ENCODE measurements at places on chromosomes 1 and 21.

- DNase-seq, result no peak
Measured at GRCh38 chr1:156177919-156178654, 15.8 kb upstream of the SLC25A44 start.

GRCh38 chr1:6869545-6869944 is 84.3 kb downstream of the CAMTA1 start:
- no peak for DNase-seq

DNA sequence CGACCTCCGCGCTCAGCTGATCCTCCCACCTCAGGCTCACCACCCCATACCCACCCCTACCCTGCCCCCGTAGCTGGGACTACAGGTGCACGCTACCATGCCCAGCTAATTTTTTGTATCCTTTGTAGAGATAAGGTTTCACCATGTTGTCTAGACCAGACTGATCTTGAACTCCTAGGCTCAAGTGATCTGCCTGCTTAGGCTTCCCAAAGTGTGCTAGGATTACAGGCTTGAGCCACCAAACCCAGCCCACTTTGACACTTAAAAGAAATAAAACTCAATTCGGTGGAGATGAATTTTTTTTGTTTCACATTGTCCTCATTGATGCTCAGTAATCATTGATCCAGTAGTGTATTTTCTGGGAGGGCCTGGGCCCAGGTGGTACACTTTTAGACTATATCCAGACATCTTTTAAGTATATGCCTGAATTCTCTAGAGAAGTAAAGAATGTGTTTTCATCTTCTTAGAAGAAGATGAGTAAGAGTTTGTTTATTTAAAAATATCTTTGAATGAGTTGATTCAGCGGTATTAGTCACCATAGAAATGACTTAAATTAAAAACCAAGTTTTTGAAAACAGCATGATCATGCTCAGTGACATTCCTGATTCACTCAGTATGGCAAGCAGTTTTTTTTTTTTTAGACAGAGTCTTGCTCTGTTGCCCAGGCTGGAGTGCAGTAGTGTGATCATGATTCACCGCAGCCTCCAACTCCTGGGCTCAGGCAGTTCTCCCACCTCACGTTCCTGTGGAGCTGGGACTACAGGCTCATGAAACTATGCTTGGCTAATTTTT is 57.8 kb downstream of the EPB41 start:
- peak; percentile 93 for DNase-seq

DNA sequence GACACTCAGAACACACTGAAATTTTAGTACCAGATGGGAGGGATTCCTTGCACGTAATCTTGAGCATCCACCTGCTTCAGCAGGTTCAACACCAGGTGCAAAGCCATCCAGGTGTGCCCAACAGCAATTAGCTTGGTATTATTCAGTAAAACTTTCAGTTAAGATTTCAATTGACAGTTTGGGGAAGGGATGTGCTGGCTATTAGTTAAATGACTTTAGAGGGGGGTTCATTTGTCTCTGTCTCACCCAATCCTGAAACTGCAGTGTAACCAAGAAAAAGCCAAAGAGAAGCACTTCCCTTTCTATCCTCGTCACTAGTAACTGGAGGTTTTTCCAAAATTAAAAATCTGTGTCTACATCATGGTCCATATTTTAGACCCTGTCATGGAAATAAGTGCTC is 90.9 kb downstream of the PIK3R3 start:
- no peak for DNase-seq

DNA sequence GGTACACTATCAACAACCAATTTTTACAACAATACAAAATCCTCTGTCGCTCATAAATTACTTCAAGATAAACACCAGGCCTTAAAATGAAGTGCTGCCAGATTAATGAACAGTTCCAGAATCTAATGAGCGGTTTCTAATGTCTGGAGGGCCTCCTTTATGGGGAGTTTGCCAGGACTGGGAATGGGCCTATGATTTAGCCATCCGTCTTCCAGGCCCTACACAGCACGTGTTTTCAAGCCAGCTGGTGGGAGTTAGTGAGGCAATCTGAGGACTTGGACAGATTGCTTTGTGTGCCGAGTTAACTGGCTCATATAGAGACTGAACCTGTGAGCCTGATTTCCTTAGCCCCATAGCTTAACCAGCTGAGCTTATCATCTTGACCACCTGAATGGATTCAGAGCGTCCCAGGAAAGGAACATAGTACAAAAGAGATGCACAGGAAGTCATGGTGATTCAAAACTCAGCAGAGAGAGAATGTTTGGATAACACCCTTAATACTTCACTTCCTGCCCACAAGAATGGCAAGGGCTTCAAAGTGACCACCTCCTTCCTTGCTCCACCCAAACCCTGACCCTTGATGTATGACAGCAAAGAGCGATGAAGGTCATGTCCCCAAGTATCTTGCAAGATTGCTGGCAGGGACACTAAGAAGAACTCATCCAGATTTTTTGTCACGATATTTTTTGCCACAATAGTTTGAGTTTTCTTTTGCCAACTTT is 143.5 kb downstream of the SLC30A10 start:
- DNase-seq, result no peak

GRCh38 chr1:903721-904271 is 19.9 kb upstream of the SAMD11 start:
- DNase-seq, result no peak

GRCh38 chr1:79052829-79053449 is 46.4 kb upstream of the ADGRL4 start:
- DNase-seq, result no peak

DNA sequence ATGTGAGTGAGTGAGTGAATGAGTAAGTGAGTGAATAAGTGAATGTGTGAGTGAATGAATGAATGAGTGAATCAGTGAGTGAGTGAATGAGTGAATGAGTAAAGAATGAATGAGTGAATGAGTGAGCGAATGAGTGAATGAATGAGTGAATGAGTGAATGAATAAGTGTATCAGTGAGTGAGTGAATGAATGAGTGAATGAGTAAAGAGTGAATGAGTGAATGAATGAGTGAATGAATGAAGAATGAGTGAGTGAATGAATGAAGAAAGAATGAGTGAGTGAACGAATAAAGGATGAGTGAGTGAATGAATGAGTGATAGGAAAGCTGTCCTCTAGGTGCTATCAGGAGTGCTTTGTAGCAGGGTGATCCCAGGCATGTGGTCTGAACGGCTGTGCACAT is 35.7 kb downstream of the CFAP74 start:
- DNase-seq, result no peak

- DNase-seq, result peak; percentile 47
Measured at GRCh38 chr1:204426035-204426436, 14.4 kb upstream of the PPP1R15B start.

GRCh38 chr1:98129491-98129890 is 208.7 kb upstream of the DPYD start:
- no peak for DNase-seq

GRCh38 chr21:42794551-42794950 is 84.8 kb downstream of the WDR4 start:
- no peak for DNase-seq

DNA sequence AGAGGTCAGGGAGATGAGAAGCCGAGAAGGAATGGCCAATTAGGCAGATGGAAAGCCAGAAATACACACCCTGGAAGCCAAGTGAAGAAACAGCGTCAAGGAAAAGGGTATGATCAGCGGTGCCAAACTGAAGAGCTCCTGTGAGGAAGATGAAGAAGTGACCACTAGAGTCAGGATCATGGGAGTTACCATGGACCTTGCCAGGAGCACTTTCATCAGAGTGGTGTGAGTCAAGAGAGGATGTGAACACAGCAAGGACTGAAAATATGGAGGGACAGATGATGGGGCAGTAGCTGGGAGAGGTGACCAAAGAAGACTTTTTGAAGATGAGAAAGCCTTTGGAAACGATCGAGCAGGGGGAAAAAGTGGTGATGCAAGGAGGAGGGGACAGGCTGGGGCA is 50.4 kb downstream of the CD34 start:
- no peak for DNase-seq

DNA sequence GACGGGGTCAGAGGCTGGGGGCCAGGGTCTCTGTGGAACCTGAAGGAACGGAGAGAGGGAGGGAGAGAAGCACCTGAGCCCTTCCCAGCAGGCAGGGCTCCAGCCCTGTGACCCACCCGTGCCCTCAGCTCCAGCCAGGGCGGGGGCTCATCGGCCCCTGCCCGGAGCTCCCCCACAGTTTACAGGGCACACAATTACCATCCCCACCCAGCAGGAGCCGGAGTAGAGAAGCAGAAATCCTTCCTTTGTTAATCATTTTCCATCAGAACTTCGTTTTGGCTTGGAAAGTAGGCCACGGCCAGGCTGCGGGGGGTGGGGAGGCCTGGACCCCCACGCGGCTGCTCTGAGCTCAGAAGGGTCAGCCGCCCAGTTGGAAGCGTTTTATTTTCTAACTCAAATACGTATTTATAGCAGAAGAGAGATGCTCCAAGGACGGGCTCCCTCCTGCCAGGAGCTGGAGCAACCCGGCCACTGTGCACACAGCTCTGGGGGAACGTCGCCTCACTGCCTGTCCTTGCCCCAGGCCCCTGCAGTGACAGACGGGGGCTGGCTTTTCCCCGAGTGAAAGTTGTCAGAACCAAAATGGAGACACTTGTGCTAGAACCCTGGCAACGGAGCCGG is 42.7 kb upstream of the ADARB1 start:
- DNase-seq, result peak; percentile 27

GRCh38 chr21:31931644-31932469 is 59.0 kb downstream of the HUNK start:
- no peak for DNase-seq

GRCh38 chr1:85570446-85571180 is 9.9 kb upstream of the CCN1 start:
- DNase-seq, result no peak

- DNase-seq, result no peak
Measured at GRCh38 chr21:42389449-42389835, 6.4 kb downstream of the TMPRSS3 start.

GRCh38 chr21:26107429-26107828 is 63.1 kb downstream of the APP start:
- DNase-seq, result no peak

DNA sequence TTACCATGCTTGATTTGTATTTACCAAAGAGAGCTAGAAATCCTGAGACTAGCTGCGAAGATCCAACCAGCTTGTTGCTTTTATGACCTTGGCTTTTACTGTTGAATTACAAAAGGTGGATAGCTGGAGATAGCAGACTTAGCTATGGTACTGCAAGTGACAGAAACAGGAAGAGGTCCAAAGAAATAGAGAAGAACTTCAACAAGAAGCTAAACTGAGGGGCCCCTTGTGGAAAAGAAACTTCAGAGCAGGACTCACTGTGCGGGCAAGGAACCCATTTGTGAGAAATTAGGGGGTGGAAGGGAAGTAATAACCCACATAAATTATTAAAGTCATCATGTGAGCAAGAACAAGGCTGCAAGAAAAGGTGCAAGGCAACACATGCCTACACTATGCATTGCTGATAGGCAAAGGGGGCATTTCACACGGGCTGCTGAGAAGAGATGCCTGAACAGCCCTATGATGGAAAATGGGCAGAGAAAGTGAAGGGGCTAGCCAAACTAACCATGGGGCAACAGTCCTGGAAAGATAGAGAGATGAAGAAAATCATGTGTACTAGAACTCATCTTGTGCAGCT is 116.6 kb upstream of the PRDX6 start:
- DNase-seq, result no peak

DNA sequence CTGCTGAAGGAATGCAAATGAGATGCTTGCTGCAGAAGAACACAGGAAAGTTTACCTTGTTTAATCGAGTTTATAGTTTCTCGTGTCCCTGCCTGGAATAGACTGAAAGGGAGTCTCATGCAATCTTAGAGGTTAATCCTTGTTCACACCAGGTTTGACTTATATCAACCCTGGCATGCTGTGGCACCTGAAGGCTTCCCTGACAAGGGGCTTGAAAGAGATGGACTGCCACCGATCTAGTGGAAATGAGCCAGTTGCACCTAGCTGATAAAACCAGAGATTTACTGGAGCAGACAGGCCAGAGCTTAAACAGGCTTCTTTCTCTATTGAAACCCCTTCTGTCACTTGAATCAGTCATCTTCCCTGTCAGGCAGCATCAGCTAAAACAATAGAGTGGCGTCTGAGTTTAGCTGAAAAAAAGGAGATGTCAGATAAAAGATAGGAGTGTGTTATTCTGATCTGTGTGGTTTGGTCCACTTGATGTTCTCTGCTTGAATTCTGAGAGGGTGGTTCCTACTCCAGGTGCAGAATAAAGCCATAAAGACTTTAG is 349.7 kb downstream of the RWDD3 start:
- no peak for DNase-seq

GRCh38 chr1:167293057-167293456 is 72.4 kb downstream of the POU2F1 start:
- no peak for DNase-seq

- no peak for DNase-seq
Measured at GRCh38 chr1:245000872-245001188, 136.5 kb upstream of the HNRNPU start.

GRCh38 chr1:200890818-200891773 is 3.6 kb upstream of the INAVA start:
- DNase-seq, result peak; percentile 36

- DNase-seq, result no peak
Measured at GRCh38 chr1:246617768-246618167, 51.5 kb downstream of the CNST start.

DNA sequence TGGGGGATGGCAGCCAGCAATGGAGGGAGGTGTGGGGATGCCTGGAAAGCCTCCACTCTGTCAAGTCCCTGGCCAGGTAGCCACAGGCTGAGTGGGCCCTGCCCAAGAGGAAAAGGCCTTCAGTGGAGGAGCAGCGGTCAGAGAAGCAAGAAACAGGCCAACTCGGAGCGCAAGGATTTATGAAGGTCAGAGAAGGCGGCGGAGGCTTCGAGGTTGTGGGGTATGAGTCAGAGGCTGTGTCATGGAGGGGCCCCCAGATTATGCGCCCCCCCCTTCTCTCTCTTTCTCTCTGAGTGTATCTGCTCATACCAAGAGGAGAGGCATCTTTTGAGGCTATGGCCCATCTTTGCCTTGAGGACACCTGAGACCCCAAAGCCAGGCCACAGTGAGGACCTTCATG is 99.5 kb downstream of the CASZ1 start:
- DNase-seq, result peak; percentile 5

DNA sequence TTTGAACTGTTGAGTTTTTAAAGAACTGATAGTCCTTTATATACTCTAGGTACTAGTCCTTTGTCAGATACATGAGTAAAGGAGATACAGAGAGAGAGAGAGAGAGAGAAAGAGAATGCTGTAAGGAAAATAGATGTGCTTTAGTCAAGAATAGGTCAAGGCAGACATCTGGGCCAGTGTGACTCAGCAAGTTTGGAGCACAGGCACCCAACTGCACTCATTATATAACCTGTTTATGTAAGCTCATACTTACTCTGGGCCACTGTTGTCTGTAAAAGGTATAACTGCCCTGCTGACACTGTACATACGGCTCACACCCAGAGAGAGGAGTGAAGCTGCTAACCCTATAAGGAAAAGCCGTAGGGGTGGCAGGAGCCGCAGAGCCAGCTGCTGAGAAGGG is 32.2 kb upstream of the AKT3 start:
- peak; percentile 75 for DNase-seq

DNA sequence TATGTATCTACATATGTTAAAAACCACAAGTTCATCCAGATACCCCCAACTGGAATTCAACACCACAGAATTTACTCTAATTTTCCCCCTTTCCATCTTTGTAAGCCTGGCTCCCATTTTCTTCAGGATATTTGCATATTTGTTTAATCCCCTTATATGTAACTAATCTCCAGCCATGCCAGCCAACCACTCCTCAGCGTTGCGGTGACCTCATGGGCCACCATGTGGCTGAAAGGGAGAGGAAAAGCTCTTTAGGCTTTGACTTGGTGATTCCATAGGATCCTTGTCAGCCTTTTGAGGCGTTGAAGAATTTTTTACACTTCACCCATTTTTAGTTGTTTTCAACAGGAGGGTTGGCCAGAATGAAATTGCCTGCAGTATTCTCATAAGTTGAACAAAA is 10.0 kb downstream of the CLDN19 start:
- DNase-seq, result no peak
